ENCODE measurements at places on chromosomes 16 and 17.
A peak's percentile ranks its signal among the peaks of the same experiment; 100 is the strongest.

- no peak for DNase-seq
These were observed 9.8 kb upstream of the DRC7 start for GRCh38 chr16:57684626-57685358.

- no peak for DNase-seq
These were observed 246.1 kb downstream of the SLC39A11 start for GRCh38 chr17:72846399-72846798.

DNA sequence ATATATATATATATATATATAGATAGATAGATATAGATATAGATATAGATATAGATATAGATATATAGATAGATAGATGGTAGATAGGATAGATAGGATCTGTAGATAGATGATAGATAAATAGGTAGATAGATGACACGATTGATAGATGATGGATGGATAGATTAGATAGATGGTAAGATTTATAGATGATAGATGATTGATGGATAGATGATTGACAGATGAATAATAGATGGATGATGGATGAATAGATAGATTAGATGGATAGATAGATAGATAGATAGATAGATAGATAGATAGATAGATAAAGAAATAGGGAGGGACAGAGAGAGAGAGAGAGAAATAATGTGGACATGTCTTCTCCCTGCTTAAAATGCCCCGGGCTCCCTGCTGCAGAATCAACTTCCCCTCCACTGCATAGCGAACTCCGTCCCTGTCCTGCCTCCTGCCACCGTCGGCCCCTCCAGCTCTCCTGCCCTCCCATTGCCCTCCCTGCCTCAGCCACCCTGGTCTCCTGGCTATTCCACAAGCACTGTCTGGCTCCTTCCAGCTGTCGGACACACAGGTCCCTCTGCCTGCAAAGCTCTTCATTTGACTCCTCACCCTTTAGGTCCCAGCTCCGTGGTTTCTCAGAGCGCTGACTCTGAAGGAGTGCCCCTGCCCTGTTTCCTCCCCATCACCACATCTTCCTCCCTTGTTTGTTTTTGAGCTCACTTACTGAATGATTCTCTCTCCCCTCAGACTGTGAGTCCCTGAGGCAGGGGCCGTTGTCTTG is 254.0 kb downstream of the KATNIP start:
- DNase-seq, result peak; percentile 16

DNA sequence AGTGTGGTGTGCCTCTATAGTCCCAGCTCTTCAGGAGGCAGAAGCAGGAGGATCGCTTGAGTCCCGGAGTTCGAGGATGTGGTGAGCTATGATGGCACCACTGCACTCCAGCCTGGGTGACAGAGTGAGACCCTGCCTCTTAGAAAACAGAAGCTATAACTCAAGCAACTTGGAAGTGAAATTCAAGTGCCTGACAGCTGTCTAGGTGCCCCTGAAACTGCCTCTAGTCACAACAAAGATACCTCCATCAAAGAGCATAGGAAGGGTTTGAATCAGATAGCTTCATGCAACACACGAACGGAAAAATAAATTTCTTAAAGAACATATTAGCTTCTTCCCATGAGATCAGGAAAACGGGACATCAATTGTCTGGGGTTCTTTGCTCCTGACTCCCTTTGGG is 860 bp upstream of the PLCG2 start:
- no peak for DNase-seq

DNA sequence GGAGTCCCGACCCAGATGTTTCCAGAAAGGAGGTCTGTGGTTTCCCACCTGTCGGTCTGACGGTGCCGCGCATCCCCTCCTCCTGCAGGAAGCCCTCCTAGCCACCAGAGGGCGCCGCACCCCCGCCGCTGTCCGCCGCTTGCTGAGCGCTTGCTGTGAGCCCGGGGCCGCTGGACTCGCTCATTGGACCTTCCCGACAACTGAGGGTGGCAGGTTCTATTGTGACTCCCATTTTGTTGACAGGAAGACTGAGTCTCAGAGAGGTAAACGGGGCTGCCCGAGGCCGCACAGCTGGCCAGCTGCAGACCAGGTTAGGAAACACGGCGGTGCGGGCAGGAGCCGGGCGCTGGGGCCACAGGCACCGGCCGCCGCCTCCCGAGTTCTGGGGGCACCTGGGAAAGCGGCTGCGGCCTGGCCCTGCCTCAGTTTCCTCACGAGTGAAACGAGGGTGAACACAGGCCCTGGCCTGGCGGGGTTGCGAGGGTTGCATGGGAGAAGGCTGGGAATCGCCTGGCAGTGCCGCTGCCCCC is 191.1 kb upstream of the CIBAR2 start:
- DNase-seq, result peak; percentile 89

GRCh38 chr16:50858877-50859627 is 117.2 kb downstream of the CYLD start:
- no peak for DNase-seq

DNA sequence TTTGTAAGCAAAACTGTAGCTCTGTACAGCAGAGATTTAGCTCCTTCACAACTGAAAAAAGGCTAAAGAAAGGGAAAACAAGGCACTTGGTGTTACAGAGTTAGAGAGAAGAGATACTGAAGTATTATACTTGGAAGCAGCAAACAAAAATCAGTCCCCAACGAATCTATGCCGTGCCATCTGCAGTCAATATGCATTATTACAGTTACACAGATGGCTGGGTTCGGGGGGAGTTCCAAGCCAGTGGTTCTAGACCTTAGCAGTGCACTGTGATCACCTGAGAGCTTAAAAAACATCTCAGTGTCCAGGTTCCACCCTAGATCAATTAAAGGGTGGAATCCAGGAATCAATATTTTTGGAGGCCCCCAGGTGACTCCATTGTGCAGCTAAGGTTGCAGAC is 489.9 kb downstream of the SHISA9 start:
- no peak for DNase-seq

GRCh38 chr16:87304951-87305350 is 12.2 kb downstream of the C16orf95 start:
- DNase-seq, result no peak

DNA sequence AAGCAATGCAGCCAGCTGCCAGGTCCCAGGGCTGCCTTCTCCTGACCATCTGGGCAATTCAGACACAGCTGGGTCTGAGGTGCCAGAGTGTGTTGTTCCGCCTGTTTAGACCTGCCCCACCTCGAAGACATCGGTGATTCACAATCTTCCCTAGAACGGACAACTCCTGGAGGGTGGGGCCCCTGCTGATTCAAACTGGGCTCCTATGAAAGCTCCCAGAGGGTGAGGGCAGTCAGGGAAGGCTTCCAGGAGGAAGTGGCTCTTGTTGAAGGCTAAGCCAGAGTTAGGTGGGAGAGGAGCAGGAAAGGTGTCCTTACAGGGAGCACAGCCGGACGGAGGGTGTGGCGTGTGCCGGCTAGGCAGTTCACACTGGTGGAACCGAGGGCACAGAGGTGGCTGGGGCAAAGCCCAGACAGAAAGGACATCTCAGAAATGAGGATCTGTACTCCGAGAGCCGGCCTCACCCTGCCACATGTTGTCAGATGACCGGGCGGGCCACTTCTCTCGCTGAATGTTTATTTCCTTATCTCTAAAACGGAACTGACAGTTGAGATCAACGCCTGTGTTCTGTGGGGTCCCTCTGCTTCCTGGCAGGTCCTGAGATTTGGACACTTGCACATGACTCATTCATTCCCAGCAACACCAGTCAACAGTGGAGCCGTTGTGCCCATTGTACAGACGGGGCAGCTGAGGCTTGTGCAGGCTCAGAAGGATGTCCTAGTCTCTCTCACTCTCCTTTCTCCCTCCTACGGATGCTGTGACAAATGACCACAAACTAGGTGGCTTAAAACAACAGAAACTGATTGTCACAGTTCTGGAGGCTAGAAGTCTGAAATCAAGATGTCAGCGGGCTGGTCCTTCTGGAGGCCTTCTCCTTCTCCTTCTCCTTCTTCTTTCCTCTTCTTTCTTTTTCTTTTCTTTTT is 26.9 kb upstream of the LITAF start:
- DNase-seq, result no peak

- DNase-seq, result no peak
These were observed at the start of gene LAT for GRCh38 chr16:28984619-28985135. TSS of gene LAT (plus strand) at chr16:28985052. CDS start at chr16:28985418, 366 bp downstream.

DNA sequence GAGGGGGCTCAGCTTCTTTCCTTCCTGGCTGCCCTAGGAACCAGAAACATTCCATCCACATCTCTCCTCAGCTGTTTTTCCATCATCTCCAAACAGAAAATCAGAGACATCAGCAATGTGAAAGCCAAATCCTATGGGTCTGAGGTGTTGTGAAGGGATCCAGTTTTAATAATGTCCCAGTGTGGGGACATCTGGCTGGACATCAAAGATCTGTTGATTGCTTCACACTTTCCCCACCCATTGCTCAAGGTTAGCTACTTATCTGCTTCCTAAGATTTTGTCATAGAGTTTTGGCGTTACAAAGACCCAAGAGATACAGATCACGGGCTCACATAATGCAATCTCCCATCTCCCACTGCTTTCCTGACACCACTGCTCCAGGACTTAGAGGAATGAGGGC is 47.8 kb upstream of the AXIN2 start:
- no peak for DNase-seq

DNA sequence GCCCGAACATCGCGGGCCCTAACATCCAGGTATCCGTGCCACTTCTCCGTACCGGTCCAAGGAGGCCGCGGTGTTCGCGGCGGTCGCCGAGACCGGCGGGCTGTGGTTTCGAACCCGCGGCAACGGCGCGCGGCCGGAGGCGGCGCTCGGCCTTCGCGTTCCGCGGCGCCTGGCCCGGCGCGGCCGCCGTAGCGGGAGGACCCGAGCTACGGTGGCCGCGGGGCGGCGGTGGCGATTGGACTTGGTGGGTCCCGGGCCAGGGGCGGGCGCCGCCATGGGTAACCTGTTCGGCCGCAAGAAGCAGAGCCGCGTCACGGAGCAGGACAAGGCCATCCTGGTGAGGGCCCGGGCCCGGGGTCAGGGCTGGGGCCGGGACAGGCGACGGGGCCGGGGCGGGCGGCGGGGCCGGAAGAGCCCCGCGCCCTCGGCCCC is at the start of gene CHMP6:
Gene CHMP6, plus strand, starts transcription at position 197 of the 432 bp plus-strand sequence. Its CDS starts 78 bp downstream, at position 275.
- peak; percentile 62 for DNase-seq

DNA sequence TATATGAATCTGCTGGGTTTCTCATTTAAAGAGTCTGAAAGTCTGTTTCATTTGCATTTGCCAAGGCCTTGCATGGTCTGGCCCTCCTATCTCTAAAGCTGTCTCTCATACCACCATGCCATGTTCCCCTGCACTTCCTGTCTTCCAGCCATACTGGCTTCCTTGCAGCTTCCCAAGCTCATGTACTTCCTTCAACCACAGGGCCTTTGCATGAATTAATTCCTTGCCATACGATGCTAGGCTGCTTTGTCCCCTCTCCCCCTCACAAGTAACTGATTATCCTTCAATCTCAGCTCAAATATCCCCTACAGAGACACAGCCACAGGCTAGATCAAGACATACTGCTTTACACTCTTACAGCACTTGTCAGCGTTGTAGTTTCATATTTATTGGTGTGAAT is 5.8 kb downstream of the CRYM start:
- no peak for DNase-seq

DNA sequence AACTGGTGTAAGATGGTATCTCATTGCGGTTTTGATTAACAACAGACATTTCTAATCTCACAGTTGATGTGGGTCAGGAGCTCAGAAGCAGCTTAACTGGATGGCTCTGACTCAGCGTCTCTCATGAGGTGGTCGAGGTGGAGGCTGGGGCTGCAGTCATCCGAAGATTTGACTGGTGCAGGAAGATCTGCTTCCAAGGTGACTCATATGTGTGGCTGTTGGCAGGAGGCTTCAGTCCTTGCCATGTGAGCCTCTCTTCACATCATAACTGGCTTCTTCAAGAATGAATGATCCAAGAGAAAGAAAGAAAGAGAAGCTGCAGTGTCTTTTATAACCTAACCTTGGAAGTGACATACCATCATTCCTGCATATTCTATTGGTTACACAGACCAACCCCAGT is 376.1 kb downstream of the SEC14L1 start:
- DNase-seq, result peak; percentile 32

DNA sequence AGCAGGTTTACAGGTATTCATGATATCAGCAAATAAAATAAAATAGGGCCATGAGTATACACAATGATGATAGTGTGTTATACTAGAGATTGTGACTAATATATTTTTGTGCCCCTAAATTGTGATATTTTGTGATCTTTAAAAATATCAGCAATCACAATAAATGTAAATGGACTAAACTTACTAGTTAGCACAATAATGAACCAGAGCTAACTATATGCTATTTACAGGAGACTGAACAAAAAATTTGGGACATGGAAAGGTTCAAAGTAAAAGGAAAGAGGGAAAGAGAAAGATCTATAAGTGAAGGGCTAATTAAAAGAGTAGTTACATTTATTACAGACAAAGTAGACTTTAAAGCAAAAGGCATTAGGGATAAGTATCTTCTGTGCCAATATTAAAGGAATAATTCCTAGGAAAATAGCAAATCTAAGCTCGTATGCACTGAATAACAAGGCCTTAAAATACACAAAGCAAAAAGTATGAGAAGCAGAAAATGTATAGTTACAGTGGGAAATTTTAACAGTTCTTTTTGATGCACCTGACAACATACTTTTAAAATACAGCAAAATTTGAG is 5.0 kb upstream of the MSI2 start:
- no peak for DNase-seq

DNA sequence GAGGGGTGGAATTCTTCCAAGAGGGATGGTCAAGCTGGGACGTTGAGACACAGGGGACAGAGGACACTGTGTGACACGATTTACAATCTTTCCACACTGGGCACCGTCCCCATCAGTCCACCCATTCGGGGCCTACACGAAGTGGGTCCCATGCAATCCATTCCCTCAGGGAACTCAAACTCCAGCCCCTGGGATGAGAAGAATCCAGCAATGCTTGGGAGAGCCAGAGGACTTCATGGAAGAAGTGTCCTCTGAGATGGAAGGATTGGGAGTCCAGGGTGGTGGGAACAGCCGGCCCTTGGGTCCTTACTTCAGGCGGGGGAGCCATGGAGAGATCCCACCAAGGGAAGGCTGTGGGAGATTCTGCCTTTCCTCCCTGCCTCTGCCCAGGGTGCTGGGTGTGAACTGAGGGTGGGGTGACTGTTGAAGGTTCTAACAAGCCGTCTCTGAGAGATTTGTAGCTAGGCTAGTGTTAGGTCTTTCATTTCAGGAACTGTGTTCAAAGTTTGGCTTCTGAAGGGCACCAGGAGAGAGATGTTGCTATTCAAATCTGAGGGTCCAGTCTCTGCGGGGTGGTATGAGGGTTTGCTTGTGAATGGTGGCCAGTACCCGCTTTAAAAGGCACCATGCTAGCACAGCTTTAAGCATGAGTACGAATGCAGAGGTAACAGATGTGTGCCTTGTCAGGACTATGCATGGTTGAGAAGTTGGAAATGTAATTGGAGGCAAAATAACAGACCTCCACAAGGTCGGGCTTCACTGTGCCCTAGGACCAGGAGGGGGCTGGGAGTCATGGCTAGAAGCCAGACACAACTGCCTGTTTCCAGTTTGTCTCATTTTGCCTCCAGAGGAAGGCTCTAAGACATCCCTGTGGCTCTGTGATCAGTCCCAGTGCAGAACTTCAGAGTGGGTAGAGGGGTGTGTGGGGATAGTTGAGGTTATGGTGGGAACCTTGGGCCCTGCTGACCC is 1.9 kb downstream of the ATP1B2 start:
- DNase-seq, result no peak

Data from ELF-1 (cell line).